SHP77 (cell line): ENCODE measurements at places on chromosomes 2 and 18.

- DNase-seq = no peak
Measured at GRCh38 chr2:29021886-29022285, 40.8 kb downstream of the TOGARAM2 start.

- no peak for DNase-seq
Measured at GRCh38 chr18:80233201-80233835, 14.0 kb downstream of the PARD6G start.

GRCh38 chr2:220473611-220474010 is 846.2 kb downstream of the SLC4A3 start:
- no peak for DNase-seq

GRCh38 chr18:22223254-22223964 is 54.0 kb downstream of the GATA6 start:
- no peak for DNase-seq

GRCh38 chr2:6965071-6965795 is 48.0 kb downstream of the RNF144A start:
- no peak for DNase-seq

- peak; percentile 44 for DNase-seq
Measured at GRCh38 chr2:229714736-229715541, 584 bp upstream of the DNER start.

- no peak for DNase-seq
Measured at GRCh38 chr2:6083136-6083535, 391.0 kb downstream of the SOX11 start.

DNA sequence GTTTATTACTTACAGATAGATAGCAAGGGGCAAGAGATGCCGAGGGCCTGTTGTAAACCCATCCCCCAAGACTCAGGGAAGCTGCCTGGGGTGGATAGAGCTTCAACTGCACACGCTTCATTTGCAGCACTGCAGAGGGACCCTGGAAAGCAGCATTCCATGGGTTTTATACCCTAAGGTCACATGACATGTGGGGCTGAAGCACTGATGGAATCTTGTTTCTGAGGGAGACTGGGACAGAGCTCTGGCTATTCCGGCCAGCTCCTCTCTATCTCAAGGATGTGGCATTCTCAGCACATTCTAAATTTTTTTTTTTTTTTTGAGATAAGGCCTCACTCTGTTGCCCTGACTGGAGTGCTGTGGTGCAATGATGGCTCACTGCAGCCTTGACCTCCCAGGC is 300.1 kb downstream of the MYCN start:
- DNase-seq = no peak

- no peak for DNase-seq
Measured at GRCh38 chr18:8329186-8329771, 280.0 kb upstream of the RAB12 start.

GRCh38 chr2:20595439-20596192 is 55.3 kb downstream of the HS1BP3 start:
- DNase-seq = no peak

DNA sequence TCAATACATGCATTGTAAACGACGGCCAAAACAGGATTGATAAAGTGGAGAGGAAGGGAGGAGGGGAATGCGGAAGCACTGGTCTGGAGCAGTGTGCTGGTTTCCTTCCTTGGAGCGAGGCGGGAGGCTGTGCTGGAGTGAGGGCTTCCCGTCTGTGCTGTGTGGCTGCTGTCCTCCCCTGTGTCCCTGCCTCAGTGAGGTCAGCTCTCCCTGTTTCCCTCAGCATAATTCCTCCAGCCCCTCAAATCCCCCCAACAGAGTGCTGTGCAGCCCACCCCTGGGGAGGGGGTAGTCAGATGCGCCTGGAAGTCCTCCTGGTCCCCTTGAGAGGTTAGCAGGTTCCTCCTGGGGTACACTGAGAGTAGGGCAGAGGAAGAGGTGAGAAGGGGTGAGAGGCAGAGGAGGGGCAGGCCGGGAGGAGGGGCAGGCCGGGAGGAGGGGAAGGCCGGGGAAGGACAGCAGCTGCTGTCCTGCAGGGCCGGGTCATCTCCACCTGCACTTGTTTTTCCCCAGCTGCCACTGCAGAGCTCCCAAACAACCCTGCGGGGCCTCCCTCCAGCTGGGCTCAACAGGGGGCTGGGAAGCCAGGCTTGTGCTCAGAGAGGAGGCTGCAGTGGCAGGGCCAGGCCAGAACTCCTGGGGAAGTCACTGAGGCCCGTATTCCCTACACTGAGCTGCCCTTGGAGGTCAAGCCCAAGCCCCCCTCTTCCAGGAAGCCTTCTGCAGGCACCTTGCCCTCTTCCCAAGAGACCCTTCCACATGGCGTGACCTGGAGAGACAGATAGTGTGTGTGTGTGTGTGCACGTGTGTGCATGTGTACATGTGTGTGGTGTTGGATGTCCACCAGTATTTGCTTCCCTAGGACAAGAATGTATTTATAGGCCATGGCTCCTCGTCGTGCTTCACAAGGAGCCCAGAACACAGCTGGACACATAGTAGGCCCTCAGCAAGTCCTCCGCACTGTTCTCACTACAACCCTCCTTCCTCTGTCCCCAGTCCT is 13.2 kb upstream of the ATP6V1B1 start:
- DNase-seq = peak; percentile 77

GRCh38 chr18:13934676-13935075 is 19.3 kb upstream of the MC2R start:
- DNase-seq = no peak

GRCh38 chr2:189362283-189362682 is 79.0 kb upstream of the WDR75 start:
- DNase-seq = no peak

GRCh38 chr2:32496662-32497061 is 131.2 kb upstream of the TTC27 start:
- no peak for DNase-seq

GRCh38 chr18:48790869-48791635 is 159.7 kb downstream of the SMAD7 start:
- DNase-seq = no peak

DNA sequence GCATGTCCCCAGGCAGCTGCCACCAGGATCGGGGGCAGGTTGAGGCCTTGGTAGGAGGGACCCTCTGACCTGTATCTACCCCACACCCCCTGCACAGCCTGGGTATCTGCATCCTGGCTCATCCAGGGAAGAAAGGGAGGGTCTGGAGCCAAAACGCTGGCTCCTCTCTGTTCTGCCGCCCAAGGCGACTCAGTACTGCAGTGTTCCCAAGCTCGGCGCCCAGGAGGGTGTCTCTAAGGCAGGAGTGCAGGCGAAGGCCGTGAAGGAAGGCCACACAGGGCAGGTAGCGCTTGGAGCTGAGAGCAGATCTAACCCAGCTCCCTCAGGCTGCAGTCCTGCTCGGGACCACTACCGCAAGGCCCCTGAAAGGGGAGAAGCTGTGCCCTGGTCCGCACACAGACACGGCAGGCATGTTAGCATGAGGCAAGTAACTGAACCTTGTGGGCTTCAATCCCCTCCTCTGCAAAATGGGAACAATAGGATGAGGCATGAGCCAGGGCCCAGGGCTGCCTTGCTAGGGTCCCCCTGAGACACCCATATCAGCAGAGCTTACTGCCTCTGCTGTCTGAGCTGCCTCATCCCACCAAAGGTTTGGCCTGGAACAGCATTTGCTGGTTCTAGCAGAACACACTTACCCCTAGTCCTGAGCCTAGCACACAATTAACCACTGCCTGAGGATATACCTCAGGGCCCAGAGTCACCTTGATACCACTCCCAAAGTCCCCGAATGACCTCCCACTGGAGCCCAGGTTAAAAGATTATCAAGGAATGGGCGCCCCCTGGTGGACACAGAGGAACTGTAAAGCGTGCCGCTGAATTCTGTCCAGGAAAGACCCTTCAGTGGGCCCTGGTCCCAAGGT is 6.5 kb downstream of the PTMA start:
- DNase-seq = peak; percentile 87

DNA sequence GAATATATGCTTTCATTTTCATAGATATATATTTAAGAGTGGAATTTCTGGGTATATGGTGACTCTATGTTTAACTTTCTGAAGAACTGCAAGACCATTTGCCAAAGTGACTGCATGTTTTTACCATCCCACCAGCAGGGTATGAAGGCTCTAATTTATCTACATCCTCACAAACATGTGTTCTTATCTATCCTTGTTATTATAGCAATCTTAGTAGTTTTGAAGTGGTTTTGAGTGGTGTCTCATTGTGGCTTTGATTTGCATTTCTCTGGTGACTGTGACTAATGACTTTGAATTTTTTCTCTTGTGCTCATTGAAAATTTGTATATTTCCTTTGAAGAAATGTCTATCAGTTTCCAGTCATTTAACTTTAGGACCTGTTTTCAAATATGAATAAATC is 310.2 kb upstream of the NRP2 start:
- no peak for DNase-seq

GRCh38 chr18:36355511-36355910 is 58.0 kb downstream of the FHOD3 start:
- no peak for DNase-seq

DNA sequence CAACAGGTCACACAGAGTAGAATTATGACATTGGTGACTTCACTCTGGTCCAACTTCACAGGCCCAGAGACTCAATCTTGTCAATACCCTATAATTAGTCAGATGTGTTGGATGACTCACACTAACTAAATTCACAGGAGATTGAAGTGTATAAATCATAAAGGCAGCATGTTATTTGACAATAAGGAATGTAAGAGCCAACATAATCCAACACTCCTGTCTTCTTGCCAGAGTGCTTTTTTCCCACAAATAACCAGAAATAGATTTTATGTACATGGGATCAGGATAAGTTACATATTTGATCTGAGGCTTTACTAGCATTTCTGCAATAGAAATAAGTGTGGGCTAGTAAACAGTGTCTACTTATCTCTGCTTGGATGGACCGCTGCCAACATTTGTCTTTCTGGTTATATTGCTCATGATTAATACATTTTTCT is 42.2 kb upstream of the ZSWIM2 start:
- DNase-seq = peak; percentile 6

- DNase-seq = no peak
Measured at GRCh38 chr2:207046724-207047123, 107.4 kb downstream of the CPO start.

DNA sequence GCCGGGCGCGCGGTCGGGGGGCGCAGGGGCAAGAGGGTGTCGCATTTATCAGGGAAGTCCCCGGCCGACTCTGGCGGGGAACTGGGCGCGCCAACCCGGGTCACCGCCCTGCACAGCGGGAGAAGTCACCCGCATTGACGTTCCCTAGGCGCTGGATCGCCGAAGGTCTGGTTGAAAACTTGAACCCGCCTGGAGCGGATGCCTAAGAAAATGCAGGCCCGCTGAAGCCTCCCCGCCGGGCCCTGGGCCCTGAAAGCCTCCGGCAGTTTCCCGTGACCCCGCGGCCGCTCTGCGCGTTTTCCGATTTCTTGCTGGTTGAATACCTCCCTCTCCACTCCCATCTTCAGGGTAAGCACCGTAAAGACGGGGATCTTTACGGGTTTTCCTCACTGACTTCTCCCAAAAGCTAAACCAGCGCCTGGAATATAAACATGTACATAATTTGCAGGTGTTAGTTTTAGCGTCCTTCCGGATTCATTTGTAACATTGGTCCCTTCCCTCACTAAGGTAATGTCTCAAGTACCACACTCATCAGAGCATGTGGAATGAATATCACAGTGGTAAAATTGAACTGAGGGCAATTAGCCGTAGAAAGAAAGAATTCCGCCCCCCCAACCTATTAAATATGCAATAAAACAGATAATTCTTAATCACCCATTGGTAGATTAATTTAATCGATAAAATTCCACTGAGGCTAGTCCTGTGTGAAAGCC is 675 bp upstream of the SPIRE1 start:
- DNase-seq = peak; percentile 35

DNA sequence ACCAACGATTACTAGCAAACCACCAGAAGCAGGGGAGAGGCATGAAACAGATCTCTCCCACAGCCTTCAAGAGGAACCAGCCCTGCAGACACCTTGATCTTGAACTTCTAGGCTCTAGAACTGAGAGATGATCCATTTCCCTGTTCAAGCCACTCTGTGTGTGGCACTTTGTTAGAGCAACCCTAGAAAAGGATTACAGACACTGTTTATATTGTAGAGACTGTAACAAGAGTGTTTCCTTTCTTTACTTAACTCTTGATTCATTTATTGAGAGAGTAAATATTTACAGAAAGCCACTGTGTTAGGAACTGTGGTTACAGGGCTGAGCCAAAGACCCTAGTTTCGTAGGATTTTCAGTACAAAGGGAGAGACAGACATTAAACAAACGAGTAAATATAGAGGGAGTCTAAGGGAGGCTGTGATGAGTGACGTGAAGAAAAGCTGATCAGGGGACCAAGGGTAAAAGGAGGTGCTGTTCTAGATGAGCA is 10.9 kb downstream of the CCDC68 start:
- DNase-seq = no peak

- no peak for DNase-seq
Measured at GRCh38 chr2:180747728-180748127, 232.7 kb upstream of the UBE2E3 start.
